ENCODE measurements at places on chromosomes 6 and 20. TPM values are rescaled to one million over a fixed set of nuclear protein-coding genes. Genes with fewer than 3 reads are reported as not detected.

DNA sequence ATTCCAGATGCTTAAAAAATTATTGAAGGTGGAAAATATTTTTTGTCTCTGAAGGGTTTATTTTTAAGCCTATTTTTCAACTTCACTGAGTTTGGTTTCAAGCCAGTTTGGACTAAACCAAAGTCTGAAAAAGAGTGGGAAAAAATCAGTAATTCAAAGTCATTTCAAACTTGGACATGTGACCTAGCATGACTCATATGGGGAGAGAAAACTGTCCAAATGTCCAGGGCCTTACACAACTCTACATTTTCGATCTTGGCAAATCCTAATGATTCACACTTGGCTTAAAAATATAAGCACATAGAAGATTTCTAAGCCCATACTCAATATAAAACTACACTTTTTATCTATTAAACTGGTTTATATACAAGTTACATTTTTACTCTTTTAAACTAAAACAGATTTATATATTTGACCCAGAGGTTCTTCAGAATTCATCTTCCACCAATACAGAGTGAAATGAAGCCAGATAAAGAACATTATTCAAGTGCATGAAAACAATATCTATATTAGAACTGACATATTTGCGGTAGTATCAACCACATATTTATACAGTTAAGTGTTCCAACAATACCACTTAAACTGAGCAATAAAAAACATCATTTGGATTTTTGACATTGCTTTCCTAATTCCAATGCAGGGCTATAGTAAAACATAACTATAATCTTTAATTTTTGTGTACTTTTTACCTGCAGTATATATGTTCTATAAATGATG, 110.3 kb upstream of the TCF21 start:
- no peak for DNase-seq

DNA sequence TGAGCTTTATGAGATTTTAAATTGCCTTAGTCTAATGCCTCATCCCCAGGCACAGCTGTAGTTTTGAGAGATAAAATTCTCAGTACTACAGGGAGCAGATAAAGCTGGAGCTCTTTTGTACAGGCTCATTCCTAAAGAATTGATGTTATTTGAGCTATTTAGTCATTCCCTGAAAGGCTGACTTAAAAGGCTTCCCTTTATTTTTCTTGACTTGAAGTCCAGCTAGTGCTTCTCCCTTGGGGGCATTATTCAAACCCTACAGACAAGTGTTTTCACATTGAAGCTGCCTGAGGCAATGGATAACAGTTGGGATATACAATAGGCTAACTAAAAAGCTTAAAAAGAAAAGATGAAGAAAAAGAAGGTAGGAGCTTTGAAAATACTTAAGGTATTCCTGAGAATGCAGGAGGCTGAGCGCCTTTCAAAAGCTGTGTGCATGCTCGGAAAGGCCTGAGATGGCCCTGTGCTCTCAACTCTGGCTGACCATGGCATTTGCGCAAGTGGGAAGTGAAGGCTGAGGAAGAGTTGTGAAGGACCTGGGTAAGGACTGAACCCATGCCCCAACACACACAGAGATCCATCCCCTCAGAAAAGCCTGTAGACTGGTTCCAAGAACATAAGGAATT, 315.1 kb downstream of the SMOC2 start:
- no peak for DNase-seq

SLC25A27 gene
- total RNA-seq: 8.7 TPM

CCN2 gene
- 37.0 TPM for total RNA-seq

ASIP gene
- total RNA-seq: not detected
